ENCODE measurements at places on chromosomes 7 and 10. TPM values are rescaled to one million over a fixed set of nuclear protein-coding genes. Genes with fewer than 3 reads are reported as not detected.

OAT gene
- 122 TPM for total RNA-seq

CPEB3 gene
- 1.7 TPM for total RNA-seq

FGFBP3 gene
- total RNA-seq = 0.34 TPM

SLC39A12 gene
- under 0.01 TPM for total RNA-seq

TEX36 gene
- not detected for total RNA-seq

GPRIN2 gene
- total RNA-seq = 0.09 TPM

SFTPD gene
- total RNA-seq = not detected

ADIRF gene
- total RNA-seq = 12.8 TPM

ADCYAP1R1 gene
- total RNA-seq = not detected

CYP2C18 gene
- total RNA-seq = not detected

NUTM2A gene
- 0.09 TPM for total RNA-seq

BHLHA15 gene
- total RNA-seq = 0.17 TPM

FAM25A gene
- not detected for total RNA-seq

ZNF488 gene
- under 0.01 TPM for total RNA-seq

TAS2R3 gene
- total RNA-seq = 0.74 TPM

IDI2 gene
- total RNA-seq = not detected

CFAP46 gene
- total RNA-seq = 0.85 TPM

OPALIN gene
- total RNA-seq = not detected

NCF1 gene
- total RNA-seq = not detected

OR9A2 gene
- not detected for total RNA-seq

SLC26A5 gene
- total RNA-seq = 0.85 TPM

Measured in dermis blood vessel endothelial cell (primary cell).